ENCODE measurements at places on chromosomes 7 and 10. TPM values are rescaled to one million over a fixed set of nuclear protein-coding genes. Genes with fewer than 3 reads are reported as not detected.

- DNase-seq: no peak
Observed at GRCh38 chr7:80413383-80413945, 98.4 kb downstream of the GNAT3 start.

DNA sequence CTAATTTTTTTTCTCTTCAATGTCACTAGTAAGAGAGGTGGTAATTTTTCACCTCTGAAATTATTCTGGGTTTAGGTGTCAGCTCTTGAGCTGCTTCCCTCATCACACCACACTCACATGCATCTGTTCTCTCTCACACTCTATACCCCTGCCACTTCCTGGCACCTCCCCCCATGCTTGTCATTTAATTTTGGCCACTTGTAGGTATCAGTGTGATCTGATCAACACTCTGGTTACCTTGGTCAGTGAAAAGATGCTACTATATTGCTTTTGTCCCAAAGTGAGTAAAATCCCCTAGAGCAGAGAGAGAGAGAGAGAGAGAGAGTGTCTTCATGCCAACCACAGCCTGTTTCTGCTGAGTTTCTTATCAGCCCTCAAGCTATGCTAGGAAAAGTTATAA is 42.5 kb downstream of the STK17A start:
- DNase-seq: no peak

DNA sequence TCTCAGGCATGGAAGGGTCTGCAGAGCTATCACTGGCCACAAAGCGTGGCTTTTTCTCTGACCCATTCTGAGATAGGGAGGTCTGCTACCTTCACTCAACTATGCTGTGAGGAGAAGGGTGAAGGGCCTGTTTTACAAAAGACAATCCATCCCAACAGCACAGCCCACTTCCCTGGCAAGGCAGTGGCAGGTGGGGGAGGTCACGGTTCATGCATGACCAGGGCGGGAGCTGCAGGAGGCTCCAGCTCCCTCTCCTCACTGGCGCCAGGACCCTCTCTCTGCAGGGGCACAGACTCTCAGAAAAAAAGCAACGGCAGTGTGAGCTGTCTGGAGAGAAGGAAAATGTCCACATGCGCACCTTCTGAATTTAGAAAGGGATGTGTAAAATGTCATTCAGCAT is 28.5 kb downstream of the GRB10 start:
- no peak for DNase-seq

DNA sequence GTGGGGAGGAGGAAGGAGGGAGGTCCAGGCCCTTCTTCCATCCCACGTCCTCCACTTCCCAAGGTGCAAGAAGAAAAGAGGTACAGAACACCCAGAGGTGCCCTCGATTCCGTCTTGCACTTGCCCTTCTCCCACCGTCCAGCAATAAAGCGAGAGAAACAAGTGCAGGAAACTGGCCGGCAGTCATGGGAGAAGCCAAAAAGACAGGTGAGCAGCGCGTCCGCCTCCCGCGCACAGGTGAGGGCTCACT is 1.3 kb downstream of the C10orf95 start:
- no peak for DNase-seq

CRYGN gene
- total RNA-seq: not detected

STAG3 gene
- total RNA-seq: 0.75 TPM

COMTD1 gene
- 19.2 TPM for total RNA-seq

DNA sequence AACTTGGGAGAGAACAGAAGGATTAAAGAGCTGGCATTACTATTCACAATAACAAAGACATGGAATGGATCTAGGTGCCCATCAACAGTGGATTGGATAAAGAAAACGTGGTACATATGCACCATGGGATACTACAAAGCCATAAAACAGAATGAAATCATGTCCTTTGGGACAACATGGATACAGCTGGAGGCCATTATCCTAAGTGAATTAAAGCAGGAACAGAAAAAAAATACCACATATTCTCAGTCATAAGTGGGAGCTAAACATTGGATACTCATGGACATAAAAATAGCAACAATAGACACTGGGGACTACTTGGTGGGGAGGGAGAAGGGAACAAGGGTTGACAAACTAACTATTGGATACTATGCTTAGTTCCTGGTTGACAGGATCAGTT is 133.2 kb upstream of the ITGB1 start:
- no peak for DNase-seq

DNA sequence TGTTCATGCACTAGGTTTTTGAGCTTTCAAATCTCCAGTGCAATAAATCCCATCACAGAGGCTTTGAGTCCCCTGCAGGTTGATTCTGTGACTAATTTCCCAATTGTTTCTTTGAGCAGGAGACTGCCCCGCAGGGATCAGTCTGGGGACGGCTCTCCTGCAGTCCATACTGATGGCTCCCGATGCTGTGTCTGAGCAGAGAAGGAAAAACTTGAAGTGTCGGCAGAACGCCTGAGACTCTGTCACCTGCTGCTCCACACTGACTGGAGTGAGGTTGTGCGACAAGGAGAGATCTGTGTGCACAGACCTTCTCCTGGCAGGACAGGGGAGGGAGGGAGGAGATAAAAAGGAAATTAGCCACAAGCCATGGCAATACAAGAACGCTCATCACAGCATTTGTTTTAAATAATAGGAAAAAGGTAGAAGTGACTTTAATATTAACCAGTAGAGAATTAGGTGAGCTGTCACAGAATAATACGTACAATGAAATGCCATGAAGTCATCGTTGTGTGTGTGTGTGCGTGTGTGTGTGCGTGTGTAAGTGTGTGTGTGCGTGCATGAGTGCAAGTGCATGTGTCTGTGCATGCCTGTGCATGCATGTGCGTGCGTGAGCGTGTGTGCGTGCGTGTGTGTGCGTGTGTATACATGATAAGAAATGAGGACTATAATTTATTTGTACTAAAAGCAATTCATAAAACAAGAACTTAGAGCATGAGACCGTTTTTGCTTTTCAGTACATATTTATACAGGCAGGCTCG is 38.2 kb downstream of the HTR5A start:
- no peak for DNase-seq

DNA sequence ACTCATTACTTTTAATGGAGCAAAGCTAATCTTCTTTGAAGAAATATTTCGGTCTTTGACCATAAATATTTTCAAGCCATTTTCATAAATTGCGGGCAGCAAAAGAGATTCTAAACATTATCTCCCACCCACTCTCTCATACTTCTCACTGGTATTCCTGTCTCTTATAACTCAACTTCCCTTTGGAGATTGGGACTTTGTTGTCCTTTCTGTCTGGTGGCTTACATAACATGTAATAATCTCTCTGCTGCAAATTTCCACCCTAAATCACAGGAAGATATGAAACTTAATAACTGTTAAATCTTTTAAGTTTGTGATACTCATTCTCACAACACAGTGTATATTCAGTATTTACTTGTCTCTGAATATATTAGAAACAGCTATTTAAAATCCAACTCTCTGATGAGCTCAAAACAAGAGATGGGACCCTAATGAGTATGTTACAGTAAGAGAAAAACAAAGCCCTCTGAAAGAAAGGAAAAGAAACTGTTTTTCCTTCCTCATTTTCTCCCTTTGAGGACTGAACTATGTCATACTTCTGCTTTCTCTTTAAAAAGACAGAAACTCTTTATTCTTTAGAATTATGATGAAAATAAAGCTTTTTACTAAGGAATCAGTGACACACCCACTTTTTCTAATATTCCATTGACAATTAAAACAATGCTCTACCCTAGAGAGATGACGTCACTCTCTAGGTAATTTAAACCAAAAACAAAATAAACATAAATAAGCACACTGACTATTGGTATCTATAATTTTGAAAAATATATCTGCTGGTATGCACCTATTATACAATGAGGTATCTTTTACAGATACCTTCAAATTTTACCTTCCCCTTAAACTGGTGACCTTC is 14.7 kb downstream of the CALCR start:
- DNase-seq: no peak

NODAL gene
- total RNA-seq: not detected

GRCh38 chr10:46555366-46555712 is 1.1 kb downstream of the GPRIN2 start:
- no peak for DNase-seq

GRCh38 chr10:123136221-123136805 is 543 bp downstream of the HMX3 start:
- DNase-seq: no peak

OAT gene
- total RNA-seq: 62.4 TPM

DNA sequence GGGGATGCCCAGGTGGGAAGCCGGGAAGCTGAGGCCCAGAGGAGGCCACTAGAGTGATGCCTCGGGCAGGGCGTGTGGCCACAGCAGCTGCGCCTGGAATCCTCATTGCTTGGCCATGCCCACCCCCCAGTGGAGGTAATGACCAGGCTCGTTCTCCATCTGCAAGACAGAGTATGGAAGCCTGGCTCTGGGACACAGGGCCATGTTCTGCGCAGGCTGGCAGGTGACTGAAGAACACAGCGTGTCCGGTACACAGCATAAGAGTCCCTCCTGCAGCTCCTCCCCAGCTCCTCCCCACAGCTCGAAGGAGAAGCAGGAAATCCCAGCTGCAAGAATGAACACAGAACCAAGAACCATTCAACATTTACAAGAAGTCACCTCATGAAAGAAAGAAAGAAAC is 64.8 kb downstream of the SMURF1 start:
- DNase-seq: no peak

- no peak for DNase-seq
Observed at GRCh38 chr7:116509982-116510579, 10.5 kb downstream of the CAV2 start.

DNA sequence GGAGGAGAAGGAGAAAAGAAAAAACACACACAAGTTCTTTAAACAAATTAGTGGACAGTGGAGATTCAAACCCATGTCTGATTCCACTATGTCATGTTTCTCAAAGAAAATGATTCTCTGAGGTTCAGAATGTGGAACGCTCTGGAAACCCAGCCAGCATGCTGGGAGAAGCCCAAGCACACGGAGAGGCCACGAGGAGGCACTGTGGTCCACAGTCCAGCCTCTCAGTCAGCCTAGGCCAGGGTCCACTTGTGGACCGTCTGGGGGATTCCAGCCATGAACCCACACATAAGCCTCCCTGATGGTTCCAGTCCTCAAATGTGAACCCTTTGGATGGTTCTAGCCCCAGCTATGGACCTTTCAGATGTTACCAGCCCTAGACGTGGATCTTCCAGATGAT is 73.4 kb downstream of the CAV1 start:
- no peak for DNase-seq

- no peak for DNase-seq
Observed at GRCh38 chr7:112288301-112288700, 81.8 kb downstream of the ZNF277 start.

- peak; percentile 11 for DNase-seq
Observed at GRCh38 chr7:2956526-2957368, 86.9 kb downstream of the CARD11 start.

- no peak for DNase-seq
Observed at GRCh38 chr10:42987575-42987974, 89.3 kb upstream of the RET start.

GRCh38 chr10:89649051-89649450 is 4.0 kb upstream of the PANK1 start:
- no peak for DNase-seq

TRIL gene
- total RNA-seq: 15.1 TPM

GRCh38 chr10:7444551-7445121 is 33.8 kb upstream of the SFMBT2 start:
- no peak for DNase-seq

DNA sequence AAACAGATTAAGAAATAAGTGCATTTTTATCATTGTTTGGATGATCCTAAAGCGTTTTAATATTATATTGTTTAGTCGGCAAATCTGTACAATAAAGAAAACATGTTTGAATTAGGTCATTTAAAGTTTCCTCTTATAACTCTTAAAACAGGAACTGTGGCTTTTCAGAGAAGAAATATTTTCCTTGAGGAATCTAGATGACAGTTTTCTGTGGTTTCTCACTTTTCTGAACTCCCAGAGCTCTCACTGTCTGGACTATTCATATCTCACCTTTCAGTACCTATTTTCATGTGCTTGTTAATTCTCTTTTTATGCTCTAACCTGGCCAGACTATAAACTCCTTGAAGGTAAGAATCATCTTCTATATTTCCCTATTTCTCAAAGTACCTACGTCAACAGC is 135.1 kb downstream of the CHN2 start:
- DNase-seq: no peak
